ENCODE measurements at places on chromosomes 1 and 21.
A peak's percentile ranks its signal among the peaks of the same experiment; 100 is the strongest.

DNA sequence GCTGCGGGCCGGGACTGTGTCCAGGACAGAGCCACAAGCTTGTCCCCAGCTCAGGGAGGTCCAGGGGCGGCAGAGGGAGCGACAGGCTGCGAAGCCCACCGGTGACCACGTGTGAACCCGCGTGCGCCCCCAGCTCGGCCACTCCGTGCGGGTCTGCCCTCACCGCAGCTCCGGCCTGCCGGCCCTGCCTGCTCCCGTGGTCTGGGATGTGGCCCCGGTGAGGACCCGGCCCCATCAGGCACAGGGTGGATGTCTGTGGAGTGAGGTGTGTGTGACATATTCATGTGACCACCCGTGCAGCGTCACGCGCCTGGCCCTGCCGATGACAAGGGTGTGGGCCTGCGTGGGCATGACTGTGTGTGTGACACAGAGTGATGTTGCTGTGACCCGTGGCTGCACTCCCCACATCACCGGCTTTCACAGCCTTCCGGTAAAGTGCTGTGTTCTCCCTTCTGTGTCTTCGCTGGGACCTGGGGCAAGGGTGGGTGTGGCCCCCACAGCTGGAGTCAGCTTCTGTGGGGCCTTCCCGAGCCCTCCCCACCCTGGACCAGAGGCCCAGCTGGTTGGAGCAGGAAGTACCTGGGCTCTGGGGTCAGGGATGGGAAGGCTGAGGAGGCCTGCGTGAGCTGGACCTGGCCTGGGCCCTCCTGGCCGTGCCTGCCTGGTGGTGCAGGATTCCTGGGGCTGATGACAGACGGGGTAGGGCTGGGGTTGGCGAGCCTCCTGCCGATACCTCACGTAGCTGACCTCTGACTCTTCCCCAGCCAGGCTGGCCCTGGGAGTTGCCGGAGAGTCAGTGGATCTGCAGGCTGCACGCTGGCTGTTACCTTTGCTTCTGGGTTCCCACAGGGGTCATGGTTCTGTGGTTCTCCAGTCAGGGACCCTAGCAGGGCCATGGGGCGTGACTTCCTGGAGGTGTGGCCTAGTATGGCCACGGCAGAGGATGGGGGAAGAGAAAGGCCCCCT is 4.1 kb downstream of the RNF223 start:
- DNase-seq, result no peak

GRCh38 chr1:242515555-242515954 is 8.9 kb downstream of the PLD5 start:
- no peak for DNase-seq

DNA sequence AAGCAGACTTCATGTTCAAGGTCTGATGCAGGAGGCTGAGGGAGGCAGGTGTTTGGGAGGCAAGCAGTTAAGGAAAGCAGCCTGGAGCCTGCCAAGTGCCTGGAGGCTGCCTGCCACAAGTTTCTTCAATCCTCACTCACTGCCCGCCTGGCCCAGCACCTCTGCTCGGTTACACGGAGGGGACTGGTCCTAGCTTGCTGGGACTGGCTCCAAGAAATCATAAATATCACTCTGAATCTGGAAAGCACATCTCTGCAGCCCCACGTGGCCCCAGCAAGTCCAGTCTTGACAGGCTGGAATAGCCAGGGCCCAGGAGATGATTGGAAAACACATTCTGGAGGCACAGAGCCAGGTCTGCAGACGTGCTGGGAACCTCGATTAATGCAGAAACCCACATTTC is 83.9 kb downstream of the BCAR3 start:
- DNase-seq, result no peak

DNA sequence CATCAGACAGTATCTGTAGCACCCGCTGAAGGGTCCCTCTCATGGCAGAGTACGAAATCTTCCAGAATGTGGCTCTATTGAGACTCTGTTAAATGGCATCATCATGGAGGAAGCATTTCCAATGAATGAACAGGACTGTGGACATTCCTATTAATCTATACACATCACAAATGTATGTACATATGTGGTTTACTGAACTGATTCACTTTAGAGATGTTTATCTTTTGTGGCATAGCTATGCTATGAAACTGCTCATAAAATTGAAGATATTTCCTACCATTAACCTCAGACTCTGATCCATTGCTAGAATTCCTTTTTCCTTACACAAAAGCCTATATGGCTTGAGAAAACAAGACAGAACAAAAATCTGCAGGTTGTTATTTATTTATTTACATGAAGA is 259.6 kb upstream of the RRP15 start:
- no peak for DNase-seq

- DNase-seq, result peak; percentile 54
Observed at GRCh38 chr1:33255347-33256220, 708 bp upstream of the ZNF362 start.

DNA sequence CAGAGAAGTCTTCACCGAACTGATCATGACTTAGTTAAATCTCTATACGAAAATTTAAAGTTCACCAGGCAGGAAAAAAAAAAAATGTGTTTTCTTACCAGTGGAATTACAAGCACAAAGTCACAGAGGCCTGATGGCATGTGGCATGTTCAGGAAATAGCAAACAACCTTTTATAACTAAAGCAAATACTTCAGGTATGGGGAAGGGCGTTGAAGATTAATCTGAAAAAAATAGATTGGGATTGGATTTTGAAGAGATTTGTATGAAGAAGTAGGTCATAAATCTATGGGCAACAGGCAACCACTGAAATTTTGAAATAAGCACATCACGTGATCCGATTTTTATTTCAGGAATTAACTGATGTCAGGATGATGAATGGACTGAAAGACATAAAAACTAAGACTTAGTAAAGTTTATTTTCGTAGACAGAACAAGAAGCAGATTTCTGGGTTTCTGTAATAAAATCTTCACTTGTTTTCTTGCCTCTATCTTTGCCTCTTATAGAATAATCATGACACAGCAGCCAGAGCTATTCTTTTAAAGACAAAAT is 295.9 kb upstream of the ADGRL4 start:
- no peak for DNase-seq
